ENCODE measurements at places on chromosomes 13 and 19.

DNA sequence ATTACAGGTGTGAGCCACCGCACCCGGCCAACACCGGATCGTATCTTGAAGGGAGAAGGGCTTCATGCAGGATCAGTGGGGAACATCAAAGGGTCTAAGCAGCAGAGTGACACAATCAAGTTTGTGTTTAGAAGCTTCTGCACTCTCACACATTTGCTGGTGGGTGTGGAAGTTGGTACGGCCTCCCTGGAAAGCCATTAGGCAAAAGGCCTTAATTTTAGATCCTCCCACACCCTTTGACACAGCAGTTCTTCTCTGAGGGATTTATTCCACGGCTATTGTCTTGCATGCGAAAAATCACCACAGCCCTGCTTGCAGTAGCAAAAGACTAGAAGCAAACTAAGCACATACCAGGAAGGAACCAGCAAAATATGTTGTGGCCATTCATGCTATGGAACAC, 18.3 kb upstream of the SLC1A5 start:
- no peak for DNase-seq

DNA sequence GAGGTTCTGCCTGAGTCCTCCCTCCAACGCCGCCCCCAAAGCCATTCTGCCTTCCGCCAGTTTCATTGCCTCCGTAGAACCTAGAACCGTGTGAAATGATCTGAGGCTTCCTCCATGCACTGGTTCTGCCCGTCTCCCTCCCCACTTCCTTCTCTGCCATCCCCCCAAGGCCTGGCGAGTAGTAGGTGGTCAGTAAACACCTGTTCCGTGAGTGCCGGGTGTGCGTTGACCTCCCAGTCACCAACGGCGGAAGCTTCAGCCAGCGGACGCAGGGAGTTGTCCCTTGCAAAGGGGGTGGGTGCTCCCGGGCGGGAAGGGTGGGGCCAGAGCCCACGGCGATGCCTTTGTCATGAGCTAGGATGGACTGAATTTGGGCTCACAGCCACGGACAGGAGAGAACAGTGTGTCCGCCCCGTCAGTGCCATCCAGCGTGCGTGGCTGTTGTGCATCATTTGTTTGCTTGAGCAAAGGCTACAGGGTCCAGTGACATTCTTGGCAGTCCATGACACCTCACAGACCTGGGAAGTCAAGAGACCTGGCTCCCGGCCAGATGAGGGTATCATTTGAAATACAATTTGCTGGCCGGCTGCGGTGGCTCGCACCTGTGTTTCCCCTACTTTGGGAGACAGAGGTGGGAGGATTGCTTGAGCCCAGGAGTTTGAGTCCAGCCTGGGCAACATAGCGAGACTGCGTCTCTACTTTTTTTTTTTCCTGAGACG, 43.1 kb downstream of the NFIC start:
- DNase-seq = no peak

DNA sequence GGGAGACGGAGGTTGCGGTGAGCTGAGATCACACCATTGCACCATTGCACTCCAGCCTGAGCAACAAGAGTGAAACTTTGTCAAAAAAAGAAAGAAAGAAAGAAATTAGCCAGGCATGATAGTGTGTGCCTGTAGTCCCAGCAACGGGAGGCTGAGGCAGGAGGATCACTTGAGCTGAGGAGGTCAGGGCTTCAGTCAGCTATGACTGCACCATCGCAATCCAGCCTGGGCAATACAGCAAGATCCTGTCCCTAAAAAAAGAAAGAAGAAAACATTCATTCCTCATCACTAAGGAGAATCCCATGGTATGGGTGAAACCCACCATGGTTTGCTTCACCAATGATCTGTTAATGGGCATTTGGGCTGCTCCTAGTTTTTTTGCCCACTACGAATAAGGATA, 13.0 kb upstream of the AP1M2 start:
- no peak for DNase-seq

DNA sequence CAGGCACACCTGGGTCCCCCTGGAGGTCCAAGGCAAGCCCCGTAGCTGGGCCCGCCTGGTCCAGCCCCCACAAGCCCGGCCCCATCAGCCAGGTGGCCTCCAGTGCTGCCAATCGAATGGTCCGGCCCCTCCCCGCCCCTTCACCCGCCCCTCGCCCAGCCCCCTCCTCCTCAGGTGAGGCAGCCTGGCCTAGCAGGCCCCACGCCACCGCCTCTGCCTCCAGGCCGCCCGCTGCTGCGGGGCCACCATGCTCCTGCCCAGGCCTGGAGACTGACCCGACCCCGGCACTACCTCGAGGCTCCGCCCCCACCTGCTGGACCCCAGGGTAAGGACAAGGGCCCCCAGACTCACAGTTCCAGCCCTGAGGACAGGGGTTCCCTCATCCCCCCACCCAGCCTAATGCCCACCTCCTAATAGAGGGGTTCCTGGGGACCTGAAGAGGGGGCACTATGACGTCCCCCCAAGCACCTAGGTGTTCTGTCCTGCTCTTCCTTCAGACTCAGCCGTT, at the start of gene HPN:
HPN (plus strand) TSS at position 174 of the 508 bp plus-strand sequence. CDS start 786 bp downstream, outside the sequence.
- no peak for DNase-seq

Measured in CD4-positive, alpha-beta memory T cell (primary cell).